Islet precursor cell (in vitro differentiated cells): ENCODE measurements at places on chromosomes 7 and 10.

- no peak for DNase-seq
Measured at GRCh38 chr7:21967598-21968003, 21.9 kb upstream of the CDCA7L start.

- DNase-seq, result no peak
Measured at GRCh38 chr10:129322933-129323820, 143.9 kb upstream of the MGMT start.

DNA sequence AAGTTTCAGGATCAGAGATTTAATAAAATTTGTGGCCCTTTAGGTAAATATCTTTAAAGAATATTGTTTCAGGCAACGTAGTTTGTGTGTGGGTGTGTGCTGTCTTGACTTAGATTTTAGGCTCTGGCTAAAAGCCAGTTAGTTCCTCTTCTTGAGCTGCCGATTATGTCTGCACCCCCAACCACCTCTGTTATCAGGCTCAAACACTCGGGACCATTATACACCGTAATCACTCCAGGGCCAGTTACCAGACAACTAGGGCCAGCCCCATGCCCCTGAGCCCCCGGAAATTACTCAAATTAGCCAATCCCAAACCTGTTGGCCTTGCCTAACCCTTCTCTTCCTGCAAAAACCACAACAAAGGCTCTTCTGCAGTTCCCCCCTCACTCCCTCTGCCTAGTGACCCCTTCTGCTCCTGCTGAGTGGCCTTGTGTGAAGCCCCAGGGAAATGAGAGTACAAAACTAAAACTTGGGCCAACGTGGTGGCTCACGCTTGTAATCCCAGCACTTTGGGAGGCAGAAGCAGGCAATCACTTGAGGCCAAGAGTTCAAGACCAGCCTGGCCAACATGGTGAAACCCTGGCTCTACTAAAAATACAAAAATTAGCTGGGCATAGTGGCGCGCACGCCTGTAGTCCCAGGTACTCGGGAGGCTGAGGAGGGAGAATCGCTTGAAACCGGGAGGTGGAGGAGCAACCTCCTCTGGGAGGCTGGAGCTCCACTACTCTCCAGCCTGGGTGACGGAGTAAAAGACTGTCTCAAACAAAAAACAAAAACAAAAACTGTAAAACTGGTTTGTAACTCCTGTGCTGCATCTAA, 9.2 kb upstream of the HNRNPF start:
- DNase-seq, result peak; percentile 63

DNA sequence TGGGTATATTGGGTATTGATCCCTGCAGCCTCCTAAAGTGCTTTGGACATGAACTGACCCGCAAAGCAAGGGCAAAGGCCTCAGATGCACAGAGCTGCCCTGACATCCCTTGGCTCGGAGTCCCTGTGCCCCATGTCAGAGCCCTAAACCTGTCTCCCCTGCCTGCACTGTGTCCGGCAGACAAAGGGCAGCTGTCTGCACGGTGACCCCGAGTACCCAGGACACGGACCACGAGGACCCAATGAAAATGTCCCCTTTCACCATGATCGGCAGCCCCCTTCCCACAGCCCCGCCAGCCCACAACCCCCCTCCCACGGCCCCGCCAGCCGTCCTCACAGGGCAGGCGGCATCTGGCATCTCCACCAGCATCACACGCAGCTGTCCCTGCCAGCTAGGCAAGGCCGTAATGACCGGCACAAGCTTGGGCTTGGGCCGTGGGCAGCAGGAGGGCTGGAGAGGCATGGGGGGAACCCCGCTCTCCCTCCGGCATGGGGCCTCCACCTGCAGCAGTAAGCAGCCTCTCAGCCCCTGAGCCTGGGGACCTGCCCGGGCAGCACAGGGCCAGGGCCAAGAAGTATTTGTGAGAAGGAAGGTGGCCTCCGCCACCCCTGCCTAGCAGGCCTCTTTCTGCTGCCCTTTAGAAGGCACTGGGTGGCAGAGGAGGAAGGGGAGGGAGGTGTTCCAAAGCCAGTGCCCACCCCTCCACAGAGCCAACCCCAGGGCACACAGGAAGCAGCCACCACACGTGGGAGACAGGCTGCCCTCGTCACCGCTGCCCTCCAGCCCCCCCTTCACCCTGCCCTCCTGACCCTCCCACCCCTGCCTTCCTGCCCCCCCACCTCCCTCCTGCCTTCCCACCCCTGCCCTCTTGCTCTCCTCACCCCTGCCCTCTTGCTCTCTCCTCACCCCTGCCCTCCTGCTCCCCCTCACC, 10.1 kb downstream of the NUDT1 start:
- no peak for DNase-seq

GRCh38 chr10:104281694-104282093, 12.7 kb downstream of the GSTO2 start:
- DNase-seq, result no peak

GRCh38 chr10:5321273-5321672, 43.5 kb upstream of the UCN3 start:
- no peak for DNase-seq

GRCh38 chr10:6153845-6154244, 48.9 kb upstream of the PFKFB3 start:
- no peak for DNase-seq

- no peak for DNase-seq
Measured at GRCh38 chr10:86851328-86852207, 95.1 kb downstream of the BMPR1A start.

- DNase-seq, result peak; percentile 99
Measured at GRCh38 chr10:73252445-73253224, at the start of gene MRPS16. Gene MRPS16, minus strand, starts transcription at chr10:73252644. Its CDS starts 162 bp downstream, at chr10:73252482.

DNA sequence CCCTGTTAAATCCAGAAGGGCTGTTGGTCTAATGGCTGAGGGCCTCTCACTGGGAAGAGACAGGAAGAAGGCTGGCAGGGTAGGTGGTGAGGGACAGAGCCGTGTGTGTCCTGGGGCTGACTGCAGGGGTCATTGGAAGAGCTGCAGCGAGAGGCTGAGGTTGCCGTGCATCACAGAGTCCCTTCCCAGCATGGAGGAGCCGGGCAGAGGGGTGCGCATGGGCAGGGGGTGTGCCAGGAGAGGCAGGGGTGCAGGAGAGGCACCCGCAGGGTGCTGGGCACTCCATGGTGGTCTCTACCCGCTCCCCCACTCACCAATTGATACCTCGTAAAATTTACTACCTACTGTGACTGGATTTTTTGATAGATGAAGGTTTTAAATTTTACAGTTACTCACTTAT, 124.3 kb downstream of the ACTR3B start:
- DNase-seq, result no peak

GRCh38 chr7:151178236-151178635, 8.8 kb downstream of the ASB10 start:
- DNase-seq, result peak; percentile 18

GRCh38 chr10:72445851-72446250, 91.1 kb upstream of the DNAJB12 start:
- no peak for DNase-seq

DNA sequence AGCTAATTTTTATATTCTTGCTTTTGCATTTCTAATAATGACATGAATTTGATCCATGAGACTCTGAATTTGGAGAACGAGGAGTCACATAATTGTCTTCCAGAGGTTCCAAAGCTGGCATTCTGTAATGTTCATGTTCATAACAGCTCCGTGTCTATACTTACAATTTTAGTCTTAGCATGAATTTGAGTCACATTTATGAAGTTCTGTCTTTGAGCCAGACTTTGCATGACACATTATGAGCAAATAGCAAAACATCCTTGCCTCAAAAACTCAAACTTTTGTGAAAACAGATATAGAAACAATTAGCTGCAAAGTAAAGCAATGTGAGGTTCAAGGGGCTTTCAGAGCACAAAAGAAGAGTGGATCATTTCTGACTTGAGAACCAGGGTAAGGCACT, 44.5 kb upstream of the CAV2 start:
- no peak for DNase-seq

GRCh38 chr7:2651336-2651735, 19.6 kb downstream of the TTYH3 start:
- DNase-seq, result no peak

- DNase-seq, result peak; percentile 91
Measured at GRCh38 chr7:76372984-76373833, 14.4 kb upstream of the YWHAG start.

GRCh38 chr10:80655898-80656297, 118.2 kb downstream of the SH2D4B start:
- DNase-seq, result no peak
